Stimulated activated CD8-positive, alpha-beta memory T cell treated with anti-CD3 and anti-CD28 coated beads, Interleukin-15, amount 100 ng/mL, for 24 hours (primary cell): ENCODE measurements at places on chromosomes 16 and 17.

GRCh38 chr16:28569968-28570752 lies 16.4 kb downstream of the SGF29 start:
- no peak for DNase-seq

GRCh38 chr17:43983515-43984411 lies 20.7 kb upstream of the NAGS start:
- DNase-seq: no peak

GRCh38 chr17:72898725-72899124 lies 193.8 kb downstream of the SLC39A11 start:
- no peak for DNase-seq

DNA sequence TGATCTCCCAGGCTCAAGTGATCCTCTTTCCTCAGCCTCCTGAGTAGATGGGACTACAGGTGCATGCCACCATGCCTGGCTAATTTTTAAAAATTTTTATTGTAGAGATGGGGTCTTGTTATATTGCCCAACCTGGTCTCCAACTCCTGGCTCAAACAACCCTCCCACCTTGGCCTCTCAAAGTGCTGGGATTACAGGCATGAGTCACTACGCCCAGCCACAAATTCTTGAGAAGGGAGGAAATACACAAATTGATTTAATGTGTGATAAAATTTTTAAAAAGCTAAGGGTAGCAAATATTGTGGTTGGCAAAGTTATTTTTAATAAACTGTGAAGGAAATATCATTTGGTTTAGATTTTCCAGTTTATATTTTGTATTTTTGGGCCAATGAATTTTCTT lies 9.6 kb downstream of the ITGAD start:
- no peak for DNase-seq

- no peak for DNase-seq
These were observed 570.0 kb downstream of the CDH13 start for GRCh38 chr16:83196796-83197195.

DNA sequence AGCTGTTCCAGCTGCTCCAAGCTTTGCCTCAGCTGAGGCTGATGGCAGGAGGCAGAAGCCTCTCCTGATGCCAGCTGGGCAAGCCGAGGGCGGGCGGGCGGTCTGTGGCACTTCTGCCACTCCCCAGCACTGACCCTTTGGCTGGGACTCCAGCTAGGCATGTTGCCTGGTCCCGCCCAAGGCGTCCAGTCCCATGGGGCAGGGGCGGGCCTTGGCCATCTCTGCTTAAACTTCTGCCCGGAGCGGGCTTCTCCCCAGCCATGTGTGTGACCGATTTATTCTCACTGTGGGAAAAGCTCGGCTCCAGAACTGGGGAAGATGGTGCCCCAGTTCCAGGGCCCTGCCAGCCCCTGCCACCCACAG lies 349.1 kb downstream of the SEC14L1 start:
- DNase-seq: no peak

- no peak for DNase-seq
These were observed 103.8 kb upstream of the CRHR1 start for GRCh38 chr17:45680360-45680759.

DNA sequence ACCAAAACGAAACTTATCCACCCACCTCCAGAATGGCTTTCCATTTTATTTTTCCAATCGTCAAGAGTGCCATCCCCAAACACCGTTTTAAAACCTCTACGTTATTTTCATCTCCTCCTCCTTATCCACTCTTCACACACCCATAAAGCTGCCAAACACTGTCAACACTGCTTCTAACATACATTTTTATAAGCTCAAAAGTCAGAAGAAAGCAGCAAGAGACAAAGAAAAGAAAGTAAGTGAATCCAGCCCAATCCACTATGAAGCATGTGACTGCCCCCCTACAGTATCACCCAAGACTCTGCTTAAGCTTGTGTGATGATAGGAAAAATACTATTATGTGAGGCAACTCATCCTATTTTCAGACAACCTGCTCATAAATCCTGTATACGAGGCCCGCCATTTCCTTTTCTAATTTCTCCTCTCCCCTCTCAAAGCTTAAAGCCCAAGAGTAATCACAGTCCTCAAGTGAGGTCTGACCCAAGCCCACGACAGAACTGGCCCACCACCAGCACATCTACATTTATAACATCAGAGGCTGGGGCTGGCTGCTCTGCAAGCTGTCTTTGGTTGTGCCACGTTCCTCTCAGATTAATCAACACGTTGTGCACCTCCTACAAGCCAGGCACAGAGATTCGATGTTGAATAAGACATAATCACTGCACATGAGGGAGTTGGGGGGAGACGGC lies 16.3 kb downstream of the USP31 start:
- no peak for DNase-seq

DNA sequence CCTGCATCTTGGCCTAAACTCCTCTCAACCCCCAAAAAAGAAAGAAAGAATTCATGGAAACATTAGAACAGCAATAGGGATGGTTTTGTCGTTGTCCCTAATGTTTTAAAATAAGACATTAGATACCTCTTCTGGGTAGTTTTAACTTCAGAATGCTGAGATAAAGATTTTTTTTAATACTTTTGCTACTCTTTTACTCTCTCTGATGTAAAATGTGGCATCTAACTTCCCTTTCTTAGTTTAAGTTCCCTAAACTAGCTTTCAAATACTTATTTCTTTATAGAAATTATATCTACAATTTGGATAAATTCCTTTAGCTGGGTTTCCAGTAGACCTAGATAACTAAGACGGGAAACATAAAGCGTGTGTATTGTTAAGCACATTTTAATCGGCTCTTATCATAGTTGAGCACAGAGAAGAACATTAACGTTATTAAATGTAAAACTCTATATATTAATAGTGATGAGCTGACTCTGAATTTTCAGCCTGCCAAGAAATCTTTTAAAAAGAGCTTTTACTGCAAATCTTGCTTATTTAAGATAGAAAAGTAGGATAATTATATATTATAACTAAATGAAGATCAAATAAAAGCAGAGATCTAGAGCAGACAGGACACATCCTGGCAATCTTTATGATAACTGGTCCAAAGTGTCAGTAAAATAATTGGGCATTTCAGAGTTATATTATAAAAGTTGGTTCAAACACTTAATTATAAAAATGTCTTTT lies 183.2 kb downstream of the CYB561 start:
- DNase-seq: no peak

- DNase-seq: no peak
These were observed 48.1 kb downstream of the WNT3 start for GRCh38 chr17:46770439-46770817.

DNA sequence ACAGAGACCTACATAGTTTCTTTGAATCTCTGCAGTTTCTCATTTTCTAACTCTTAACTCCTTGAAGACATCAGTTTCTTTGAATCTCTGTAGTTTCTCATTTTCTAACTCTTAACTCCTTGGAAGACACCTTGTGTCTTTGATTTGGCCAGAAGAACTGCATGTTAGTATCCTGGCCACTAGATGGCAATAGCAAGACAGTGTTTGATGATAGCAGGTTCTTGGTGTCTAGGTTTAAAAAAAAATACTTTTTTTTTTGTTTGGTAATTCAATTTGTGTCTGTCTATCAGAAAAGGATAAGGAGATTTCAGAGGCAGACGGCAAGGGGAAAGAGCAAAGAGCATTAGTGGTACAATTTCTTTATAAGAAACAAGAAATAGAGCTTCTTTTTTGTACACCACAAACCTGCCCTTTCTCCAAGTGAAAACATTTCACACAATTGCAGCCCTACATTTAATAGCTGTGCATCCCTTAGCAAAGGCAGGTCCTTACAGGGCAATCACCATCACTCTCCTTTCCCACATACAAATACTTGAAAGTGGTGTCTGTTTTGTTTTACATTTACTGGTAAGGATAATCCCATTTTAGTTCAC lies 1324.9 kb upstream of the CDH8 start:
- no peak for DNase-seq

DNA sequence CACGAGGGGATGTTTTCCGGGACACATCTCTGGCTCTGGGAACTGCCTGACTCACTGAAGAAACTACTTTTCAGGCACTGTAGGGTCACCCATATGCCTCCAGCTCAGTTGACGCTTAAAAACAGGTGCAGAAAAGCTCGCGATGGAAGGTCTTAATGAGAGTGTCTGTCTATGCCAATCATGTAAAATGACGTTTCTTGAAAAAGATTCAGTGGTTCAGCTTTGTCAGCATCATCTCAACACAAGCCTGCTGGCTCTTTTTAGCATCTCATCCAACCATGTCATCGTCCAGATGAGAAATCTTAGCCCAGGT lies 27.5 kb downstream of the OR1D5 start:
- DNase-seq: no peak
